Peyer's patch (tissue), 4 donors: ENCODE measurements at places on chromosomes 6 and 20. TPM values are rescaled to one million over a fixed set of nuclear protein-coding genes. Genes with fewer than 3 reads are reported as not detected.

DNA sequence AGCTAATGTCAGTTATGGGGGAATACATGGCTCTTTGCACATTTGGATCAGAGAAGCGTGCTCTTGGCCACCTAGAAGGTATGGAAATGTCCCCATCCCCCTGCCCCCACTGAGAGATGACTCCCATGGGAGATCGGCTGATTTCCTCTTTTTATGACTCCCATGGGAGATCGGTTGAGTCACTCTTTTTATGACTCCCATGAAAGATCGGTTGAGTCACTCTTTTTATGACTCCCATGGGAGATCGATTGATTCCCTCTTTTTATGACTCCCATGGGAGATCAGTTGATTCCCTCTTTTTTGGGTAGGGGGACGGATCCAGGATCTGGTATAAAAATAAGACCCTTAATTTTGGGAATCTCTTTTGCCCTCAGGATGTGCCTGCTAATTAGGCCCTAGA, 10.3 kb upstream of the TAAR9 start:
- no peaks in the 10 kb centered on the region for H3K4me1 ChIP-seq
- H3K4me3 ChIP-seq: no peak overlapping the region
- H3K27me3 ChIP-seq: no peaks in the 10 kb centered on the region
- no peak overlapping the region for H3K27ac ChIP-seq

- no peaks in the 10 kb centered on the region for H3K4me1 ChIP-seq
- H3K4me3 ChIP-seq: peak overlapping the region; percentile 77
These were observed 474 bp downstream of the TPX2 start for GRCh38 chr20:31739550-31739977.

Gene PKIB
- 119 TPM for total RNA-seq

- no peak for DNase-seq
- H3K27me3 ChIP-seq: no peaks in the 10 kb centered on the region
- H3K4me3 ChIP-seq: no peak overlapping the region
- no peak overlapping the region for H3K27ac ChIP-seq
These were observed 77.7 kb downstream of the MBOAT1 start for GRCh38 chr6:20134613-20135012.

GRCh38 chr6:50992232-50992631, 173.6 kb downstream of the TFAP2B start:
- no peaks in the 10 kb centered on the region for H3K4me1 ChIP-seq
- no peak overlapping the region for H3K4me3 ChIP-seq
- no peak overlapping the region for H3K27ac ChIP-seq
- DNase-seq: no peak
